Omental fat pad (tissue), 4 donors: ENCODE measurements at places on chromosomes 12 and 14.

DNA sequence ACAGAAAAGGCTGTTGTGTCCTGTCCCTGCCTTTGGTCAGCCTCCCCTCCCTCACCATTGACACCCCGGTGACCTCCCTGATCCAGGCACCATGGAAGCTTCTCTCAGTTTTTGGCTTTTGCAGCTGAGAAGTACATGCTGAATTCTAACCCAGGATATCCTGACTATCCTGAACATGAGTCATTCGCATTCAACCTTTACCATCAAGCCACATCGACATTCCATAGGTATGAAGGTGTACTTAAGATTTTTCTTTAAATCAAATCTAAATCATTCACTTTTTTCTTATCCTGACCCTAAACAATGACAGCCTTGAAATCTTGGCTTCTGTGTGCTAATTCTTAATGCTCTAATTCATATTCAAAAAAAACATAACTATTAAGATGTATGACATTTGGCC lies 8.7 kb upstream of the KRT78 start:
- DNase-seq, result no peak

DNA sequence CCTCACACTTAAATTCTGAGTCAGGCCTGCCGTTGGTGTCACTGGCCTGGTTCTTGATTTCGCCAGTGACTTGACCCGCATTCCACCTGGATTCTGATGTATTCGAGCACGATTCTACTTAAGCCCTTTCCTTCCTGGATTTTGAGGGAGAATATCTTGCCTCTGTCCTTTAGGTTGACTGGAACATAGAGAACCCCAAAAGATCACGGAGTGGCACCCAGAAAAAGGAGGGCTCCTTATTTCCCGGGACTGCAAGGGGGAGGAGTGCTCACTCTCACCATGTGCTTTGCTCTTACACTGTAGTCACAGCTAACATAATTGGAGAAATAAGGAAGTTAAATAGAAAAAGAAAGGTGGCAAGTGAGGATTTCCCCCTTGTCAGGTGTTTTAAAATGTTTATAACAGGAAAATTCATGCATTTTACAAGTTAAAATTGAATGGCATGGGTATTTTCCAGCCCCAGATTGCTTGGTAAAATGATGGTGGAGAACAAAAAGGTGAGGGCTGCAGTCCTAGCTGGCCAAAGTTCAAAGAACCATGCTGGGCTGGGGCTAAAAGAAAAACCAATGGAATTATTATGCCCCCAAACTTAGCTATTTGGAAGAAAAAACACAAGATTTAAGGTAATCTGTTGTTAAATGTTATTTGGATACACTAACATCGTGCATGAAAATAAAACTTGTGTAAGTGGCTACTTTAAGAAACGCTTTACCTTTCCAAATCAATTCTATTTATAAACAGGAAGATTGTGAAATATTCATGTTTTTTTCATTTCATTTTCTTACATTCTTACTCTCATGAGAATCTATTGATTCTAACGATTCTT lies 8.9 kb downstream of the FOXA1 start:
- no peak for DNase-seq

DNA sequence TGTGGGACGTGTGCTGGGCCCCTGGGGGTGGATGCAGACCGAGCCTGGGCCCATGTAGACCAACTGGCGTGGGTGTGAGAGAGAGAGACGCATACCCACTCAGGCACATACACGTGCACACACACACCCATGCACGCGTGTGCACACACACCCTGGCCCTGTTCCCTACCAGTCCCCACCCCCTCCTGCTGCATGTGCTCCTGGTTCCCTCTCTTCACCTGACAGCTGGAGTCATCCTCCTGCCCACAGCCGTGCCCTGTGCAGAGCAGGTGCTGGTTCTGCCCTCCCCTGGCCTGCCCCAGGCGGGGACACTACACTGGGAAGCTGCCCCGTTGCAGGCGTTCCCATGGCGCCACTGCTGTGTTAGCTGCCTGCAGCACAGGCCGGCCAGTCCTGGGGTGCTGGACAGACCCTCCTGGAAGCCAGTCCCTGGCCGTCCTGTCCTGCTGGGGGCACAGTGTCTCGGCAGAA lies 18.5 kb downstream of the PACS2 start:
- DNase-seq, result no peak

- no peak for DNase-seq
Observed at GRCh38 chr12:92002673-92003382, 142.8 kb downstream of the BTG1 start.

GRCh38 chr12:30437044-30437443 lies 258.6 kb downstream of the IPO8 start:
- no peak for DNase-seq

DNA sequence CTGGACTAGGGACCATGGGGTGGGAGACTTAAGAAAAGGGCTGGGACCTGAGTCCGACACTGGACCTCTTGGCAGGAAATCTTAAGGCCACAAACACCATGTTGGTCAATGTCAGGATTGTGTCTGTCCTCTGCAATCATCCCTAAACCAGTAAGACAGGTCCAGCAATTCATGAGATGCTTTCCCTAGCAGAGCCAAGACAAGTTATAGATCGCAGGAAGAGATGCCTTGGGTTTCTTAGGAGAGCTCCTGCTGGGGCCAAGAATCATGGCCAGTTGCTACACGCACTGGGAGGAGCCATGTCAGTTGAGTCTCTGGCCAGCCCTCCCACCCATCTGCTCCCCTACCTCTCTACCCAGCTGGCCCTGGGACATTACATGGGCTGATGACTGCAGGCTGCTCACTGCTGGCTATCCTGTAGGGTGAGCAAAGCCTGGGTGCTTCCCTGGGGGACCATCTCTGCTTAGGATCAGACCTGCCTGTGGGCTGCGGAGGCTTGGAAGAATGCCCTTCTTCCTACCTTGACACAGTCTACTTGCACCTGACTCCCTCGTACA lies 14.2 kb downstream of the PLEKHH1 start:
- no peak for DNase-seq

GRCh38 chr12:79329933-79330332 lies 360.8 kb downstream of the PAWR start:
- DNase-seq, result no peak

DNA sequence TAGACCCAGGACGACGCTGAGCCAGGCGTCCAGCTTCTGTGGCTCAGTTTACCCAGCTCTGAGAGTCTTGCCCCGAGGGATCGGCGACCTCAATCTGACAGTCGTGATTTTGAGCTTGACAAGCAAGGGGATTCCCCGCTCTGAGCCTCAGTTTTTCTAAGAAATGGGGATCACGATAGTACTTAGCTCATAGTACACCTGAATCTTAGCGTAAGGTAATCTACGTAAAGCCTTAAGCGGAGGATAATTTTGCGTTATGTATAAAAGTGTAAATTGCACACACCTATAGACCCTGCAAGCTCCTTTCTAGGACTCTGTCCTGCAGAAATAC lies 285 bp downstream of the MVK start:
- no peak for DNase-seq

- DNase-seq, result no peak
Observed at GRCh38 chr14:22607291-22607690, 9.2 kb downstream of the ABHD4 start.

GRCh38 chr12:70744178-70744577 lies 106.9 kb upstream of the PTPRB start:
- DNase-seq, result no peak

DNA sequence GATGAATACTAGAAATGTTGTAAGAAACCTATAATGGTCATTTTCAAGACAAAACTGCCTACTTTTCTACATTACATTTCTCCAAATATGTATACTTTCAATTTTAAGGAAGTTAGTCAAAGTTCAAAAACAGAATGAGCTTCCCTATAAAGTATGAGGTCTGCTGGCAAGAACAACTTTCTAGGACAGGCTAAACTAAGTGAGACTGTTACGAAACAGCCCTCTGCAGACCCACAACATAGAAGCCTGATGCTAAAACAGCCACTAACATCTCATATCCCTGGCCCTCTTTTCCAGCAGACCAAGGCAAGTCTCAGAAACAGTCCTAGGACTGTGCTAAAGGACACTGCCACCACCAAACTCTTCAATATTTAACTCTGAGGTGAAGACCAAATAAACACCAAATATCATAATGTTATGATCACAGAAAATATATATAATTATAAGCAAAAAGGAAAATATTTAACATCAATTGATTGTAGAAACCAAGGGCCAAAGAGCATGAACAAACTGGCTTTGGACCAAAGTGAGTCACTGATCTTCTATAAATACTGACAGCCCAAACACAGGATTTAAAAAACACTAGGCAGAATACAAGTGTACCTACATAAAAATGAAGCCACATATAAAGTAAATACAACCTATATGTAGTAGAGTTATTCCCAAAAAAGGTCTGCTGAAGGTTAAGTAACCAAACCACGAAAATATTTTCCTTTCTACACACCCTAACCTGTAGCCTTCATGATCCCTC lies 27.7 kb downstream of the PPP4R3A start:
- no peak for DNase-seq

GRCh38 chr12:124420996-124421674 lies 126.2 kb downstream of the RFLNA start:
- no peak for DNase-seq

DNA sequence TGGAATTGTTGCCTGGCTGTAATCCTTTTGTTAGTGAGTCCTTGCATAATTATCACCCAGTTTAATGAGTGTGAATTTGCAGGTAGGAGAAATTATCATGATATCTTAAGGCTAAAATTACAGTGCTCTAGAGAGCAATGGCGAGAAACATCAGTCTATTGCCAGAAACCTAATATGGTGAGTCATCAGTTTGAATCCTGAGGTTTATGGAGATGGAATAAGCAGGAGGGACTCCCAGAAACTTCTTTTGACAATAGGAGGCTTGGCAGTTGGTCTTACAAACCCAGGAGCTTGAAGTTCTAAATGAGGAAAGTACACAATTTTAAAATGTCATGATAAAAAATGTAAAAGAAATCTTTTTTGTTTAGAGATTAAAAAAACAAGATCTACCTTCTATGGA lies 31.5 kb upstream of the CRADD start:
- no peak for DNase-seq

DNA sequence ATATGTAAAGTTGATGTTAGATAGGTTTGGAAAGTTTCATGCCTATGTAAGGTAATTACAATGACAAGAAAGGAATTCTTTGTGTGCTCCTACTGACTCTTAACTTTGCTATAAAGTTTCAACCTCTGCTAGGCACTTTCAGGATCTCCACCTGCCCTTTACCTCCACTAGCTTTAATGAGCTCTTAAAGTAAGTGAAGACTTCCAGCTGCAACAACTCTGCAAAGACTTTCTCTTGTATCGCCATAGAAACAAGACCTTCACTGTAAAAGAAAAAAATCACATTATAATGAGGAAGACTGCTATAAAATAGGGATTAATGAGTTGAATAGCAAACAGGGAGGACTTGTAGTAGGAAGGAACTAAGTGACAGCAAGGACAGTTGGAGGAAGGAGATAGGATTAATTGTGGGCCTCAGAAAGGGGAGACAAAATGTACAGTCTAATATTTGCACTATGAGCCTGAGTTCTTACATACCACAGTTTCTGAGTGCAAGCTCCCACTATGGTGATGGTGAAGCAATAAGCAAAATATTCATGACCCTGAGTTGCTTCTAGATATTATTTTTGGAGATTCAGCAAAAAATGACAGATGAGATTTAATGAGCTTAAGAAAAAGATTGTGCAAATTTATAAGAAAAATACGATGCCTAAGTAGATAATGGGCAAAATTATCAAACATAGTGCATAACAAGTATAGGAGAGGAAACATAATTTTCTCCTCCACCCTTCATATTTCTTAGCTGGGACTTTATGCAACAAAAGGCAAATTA lies 66.7 kb downstream of the DHRS2 start:
- no peak for DNase-seq

GRCh38 chr14:85280074-85280473 lies 249.9 kb upstream of the FLRT2 start:
- no peak for DNase-seq

GRCh38 chr12:107607464-107608392 lies 77.9 kb upstream of the PWP1 start:
- peak; percentile 66 for DNase-seq

GRCh38 chr12:111458546-111459172 lies 52.9 kb downstream of the SH2B3 start:
- DNase-seq, result no peak

GRCh38 chr12:79927772-79928474 lies 7.0 kb downstream of the PPP1R12A start:
- DNase-seq, result no peak

- no peak for DNase-seq
Observed at GRCh38 chr14:62778310-62778709, 266.9 kb downstream of the KCNH5 start.

DNA sequence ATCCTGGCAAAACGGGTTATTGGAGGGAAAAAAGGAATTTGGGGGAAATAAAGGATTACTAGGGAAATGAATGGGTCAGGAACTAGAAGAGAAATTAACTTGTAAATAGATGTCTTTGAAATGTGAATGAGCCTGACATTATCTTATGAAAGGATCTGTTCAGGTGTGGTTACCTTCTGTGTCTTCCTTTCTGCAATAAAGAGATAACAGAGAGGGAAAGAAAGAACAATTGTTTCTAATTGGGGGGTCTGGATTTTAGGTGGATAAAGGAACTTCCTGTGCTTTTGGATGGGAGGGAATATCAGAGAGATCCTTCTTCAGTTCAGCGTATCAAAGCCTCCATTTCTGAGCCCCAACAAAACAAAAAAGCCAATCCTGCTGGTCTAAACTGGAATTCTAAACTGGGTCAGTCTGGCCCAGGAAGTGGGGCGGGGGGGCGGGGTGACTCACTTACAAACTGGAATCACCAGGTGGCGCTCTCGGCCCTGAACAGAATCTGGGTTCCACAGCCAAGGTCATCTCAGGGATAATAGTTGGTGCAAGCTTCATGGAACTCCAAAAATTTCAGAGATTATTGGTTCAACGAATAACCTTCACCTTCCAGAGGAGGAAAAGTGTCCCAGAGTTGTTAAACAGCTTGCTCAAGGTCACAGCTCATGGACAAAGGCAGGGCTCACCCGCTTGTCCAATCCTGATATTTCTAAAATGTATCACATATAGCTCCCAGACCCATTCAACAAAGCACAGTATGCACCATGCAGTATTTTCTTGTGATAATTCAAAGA lies 15.2 kb upstream of the PEBP1 start:
- DNase-seq, result peak; percentile 69

DNA sequence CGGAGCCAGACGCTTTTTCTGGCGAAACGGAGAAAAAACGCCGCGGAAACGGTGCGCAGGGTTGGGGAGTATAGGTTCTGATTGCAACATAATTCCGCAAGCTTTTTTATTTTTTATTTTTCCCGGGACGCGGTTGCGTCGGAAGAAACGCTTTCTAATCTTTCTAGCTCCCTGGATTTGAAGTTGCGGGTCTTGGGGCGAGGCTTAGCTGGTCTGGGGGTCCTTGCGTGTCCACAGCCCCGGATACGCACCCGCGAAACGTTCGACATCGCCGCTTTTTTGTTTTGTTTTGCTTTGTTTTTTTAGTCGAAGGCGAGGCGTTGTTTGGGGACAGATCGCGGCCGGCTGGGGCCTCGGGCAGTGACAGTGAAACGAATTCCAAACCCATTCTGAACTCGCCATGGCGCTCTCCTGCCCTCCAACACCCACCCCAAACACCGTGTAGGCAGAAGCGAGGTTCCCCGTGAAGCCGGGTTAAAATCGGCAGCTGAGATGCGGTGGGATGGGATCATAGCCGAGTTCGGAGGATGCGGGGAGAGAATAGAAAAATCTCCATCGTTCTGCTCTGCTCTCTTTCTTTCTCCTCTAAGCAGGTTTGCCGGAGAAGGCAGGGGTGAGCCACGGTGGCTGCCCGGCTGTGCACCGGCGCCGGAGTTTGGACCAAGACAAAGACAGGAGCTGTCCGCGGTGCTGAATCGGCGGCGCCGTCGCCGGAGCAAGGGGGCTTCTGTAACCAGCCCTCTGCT lies 8.1 kb upstream of the LHX5 start:
- DNase-seq, result no peak

GRCh38 chr14:89466944-89467343 lies 49.9 kb upstream of the FOXN3 start:
- DNase-seq, result no peak

- no peak for DNase-seq
Observed at GRCh38 chr14:91281346-91281745, 36.8 kb upstream of the GPR68 start.
